ENCODE measurements at places on chromosomes 4 and X.

DNA sequence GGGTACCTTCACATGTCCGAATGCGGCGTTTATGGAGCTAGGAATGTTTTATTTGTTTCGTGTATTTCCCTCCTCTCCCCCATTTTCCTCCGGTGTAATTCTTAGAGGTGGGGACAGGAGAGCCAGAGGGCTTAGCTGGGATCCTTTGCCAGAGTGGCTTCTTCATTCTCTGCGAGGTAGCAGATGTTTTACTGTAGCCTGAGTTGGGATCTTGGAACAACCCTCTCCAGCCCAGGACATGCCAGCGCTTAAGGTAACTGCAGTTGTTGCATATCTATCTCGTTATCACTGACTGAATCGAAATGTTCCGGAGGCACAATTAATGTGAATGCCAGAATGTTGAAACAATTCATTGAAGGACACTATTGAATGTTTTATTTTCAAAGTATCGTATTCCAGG lies 59.0 kb upstream of the DYNLT3 start:
- DNase-seq: no peak

DNA sequence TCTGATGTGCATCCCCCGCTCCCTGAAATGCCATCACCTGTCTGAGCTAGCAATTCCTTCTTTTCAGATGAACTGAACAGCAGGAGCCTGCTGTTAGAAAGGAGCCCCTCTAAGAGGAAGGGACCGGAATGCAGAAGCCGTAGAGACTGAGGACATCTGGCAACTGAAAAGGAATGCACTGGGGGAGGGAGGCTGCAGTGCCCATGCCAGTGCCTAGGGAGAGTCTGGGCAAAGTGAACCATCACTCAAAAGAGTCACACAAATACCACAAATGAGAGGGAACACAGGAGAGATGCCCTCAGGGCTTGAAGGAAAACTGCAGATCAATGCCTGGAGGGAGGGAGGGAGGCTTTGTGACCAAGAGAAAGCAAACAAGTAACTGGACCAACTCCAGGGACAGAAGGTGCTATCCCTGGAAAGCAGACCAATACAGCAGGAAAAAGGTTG lies 93.9 kb upstream of the CBR4 start:
- DNase-seq: no peak

DNA sequence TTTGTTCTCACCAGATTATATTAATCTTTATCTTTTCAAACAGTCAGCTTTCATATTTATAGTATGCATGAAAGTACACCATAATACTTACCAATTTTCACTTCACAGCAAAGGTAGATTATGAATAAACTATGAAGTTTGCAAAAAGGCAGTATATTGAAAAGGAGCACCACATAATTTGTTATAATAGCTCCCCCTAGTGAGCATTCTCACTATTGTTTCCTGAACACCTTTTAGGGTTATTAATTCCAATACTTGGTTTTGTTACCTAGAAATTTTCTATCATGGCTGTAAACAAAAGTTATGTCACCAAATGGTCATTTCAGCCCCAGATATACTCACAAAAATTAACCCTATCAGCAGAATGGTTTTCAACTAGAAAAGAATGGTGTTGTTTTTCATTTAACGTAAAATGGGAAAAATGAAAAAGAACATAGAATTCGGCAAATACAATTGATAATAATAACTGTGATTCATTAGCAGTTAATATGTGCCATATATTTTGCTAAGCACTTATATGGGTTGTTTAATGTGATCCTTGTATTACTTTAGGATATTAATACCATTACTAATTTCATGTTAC lies 30.2 kb upstream of the NKX6-1 start:
- DNase-seq: no peak

DNA sequence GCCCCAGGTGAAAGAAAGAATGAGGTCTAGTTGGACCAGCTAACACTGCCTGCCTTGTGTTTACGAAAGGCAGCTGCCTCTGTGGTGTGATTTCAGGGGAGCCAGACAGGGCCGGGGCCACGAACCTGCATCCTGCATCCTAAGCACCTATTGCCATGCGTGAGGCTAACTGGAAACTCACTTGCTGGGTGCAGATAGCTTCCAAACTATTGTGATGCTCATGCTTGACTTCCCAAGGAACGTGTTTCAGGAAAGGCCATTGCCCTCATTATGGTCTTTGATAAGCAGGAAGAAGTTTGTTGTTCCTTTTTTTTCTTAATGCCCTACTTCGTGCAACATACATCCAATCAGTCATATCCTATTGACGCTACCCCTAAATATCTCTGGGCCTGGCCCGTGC lies 2.3 kb upstream of the IRF2 start:
- no peak for DNase-seq

- DNase-seq: no peak
Observed at GRCh38 chr4:90845777-90846176, 718.6 kb downstream of the CCSER1 start.

DNA sequence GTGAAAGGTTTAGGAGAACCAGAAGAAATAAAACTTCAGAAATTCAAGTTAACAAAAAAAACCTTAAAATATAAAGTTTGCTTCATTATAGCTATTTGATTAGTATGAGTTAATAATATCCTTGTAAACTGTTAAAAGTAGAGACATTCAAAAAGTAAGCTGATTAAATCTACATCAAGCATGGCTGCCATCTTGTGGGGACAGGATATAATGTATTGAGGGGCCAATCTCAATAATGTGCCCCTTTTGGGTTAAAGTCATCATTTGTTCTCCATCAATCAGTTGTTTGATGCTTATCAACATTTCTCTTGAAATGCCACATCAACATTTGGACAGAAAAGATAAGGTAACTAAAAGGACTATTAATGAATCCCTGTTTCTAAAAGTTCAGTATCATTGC lies 4.6 kb upstream of the GRID2 start:
- DNase-seq: no peak

- no peak for DNase-seq
Observed at GRCh38 chr4:14184265-14184664, 556.7 kb upstream of the BOD1L1 start.

- no peak for DNase-seq
Observed at GRCh38 chr4:100948911-100949310, 398.4 kb downstream of the PPP3CA start.

DNA sequence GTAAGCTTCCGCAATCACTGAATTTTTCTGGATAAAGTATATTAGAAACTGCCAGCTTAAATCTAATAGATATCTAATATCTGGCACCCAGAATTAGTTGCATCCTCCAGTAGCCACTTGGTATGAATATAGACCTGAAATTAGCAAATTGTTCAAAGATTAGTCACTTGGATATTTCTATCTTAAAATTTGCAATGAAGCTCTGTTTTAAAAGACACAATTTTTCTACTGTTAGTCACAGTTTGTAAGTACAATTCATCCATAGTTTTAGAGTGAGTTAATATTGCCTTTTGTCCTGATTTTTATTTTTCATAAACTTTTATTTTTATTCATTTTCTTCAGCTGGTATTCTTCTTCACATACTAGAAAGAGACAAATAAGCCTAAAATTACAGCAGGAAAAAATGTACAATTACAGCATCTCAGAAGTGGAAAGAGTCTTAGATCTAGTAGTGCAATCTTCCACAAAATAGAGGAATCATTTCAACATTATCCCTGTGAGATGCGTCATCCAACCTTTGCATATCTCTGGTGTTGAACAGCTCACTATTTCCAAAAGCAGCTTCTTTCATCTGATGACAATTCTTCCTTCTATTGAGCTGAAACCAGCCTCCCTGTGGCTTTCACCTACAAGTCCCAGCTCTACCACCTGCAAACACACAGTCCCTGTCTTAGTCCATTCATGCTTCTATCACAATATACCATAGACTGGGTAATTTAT lies 190.0 kb upstream of the AR start:
- no peak for DNase-seq

DNA sequence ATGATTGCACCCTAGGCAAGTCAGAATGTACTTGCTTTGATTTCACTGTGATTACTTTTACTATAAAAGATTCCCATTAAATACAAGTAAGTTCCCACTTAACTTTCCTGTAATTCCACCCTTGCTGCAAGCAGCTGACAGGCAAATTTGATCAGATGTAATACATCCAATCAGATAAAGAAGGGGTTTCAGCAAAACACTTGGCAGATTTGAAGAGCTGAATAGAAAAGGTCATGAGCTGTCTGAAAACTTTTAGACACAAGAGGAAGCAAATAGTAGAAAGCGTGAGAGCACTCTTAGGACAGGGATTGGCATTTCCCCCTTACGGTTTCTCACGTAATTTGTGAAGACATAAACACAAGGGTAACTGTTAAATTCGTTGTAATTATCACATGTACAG lies 22.8 kb downstream of the HSD17B13 start:
- no peak for DNase-seq

DNA sequence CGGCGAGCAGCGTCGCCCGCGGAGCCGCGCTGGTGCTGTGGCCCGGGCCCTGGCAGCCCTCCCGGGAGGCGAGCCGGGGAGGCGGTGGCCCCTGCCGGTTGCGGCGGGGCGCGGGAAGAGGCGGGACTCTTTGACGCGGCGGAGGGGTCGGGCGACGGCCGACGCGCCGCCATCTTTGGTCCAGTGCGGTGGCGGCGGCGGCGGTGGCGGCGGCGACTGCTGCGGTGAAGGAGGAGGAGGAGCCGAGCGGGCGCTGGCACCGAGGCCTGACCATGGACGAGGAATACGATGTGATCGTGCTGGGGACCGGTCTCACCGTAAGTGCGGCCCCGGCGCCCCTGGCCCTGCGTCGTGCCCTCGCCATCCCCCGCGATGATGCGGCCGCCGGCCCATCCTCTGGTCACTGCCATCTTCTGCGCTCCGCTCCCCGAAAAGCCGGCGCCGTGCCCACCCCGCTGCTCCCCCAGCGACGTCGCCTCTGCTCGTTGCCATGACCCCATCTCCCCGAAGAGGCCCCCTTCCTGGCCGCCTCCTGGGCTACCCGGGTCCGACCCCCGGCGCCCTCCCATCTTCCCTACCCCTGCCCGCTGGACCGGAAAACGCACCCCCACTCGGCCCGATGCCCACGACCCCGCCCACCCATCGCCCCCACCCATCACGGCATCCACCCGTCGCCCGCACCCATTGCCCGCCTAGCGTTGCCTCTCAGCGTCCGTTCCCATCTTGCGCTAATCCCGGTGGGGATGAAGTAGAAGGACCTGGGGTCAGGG lies at the start of gene GDI1:
TSS of gene GDI1 (plus strand) at position 172 of the 770 bp plus-strand sequence. CDS start at position 273, 101 bp downstream.
- DNase-seq: no peak

- no peak for DNase-seq
Observed at GRCh38 chr4:27176400-27176799, 315.8 kb downstream of the STIM2 start.

DNA sequence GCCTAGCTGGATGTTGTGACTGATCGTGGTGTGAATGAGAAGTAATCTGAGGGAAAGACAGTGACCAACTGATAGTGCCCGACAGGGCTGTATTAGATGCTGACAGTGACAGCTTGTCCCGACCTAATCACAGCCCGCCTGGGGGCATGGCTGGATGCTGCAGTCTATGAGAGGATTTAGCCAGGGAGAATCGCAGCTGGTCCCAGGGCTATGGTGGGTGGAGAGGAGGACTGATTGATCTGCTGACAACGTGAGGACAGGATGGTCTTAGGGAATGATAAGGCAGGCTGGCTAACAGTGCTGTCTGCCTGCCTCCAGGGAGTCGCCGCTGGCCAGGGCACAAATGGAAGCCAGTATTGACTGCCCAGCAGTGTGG lies 621 bp upstream of the SUV39H1 start:
- no peak for DNase-seq

- DNase-seq: no peak
Observed at GRCh38 chr4:48290146-48290772, 20.6 kb upstream of the TEC start.

DNA sequence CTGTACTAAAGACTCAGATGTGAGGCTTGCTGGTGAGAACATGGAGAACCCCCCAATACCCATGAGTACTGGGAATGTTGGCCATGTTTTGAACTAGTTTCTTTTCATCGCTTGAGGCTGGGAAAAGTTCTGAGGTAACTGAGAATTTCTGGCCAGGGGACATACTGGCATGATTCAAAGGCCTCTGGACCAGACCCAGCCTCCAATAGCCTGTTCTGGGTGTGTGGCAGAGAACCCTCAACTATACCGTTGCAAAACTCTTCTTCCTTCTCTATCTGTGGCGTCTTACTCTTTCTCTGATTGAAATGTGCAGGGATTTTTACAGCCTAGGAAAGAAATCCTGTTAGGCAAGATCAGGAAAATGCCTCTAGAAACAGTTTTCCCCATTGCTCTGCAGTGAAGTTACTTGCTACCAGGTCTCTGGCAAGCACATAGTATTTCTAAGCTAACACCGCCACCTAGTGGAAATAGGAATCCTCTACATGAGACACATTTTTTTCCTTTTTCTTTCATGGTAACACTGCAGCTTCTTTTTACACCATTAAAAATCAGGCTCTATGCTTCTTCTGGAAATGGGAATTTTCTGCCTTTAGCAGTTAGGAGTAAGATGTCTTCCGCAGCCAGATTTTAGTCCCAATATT lies 170.7 kb upstream of the ZCCHC13 start:
- no peak for DNase-seq

DNA sequence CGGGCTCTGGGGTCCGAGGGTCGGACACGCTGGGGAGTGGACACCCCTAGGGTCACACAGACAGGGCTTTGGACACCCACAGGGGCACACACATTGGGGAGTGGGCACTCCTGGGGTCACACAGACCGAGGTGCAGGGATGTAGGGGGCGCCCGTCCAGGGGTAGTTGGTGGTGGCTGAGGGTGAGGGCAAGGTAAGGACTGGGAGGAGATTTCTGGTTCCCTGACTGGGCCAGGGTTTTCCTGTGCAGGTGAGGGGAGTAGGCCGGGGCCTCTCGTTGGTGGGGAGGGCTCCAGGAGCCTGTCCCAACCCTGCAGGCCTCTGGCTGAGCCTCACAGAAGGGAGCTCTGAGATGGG lies 21.9 kb upstream of the WDR45 start:
- no peak for DNase-seq

DNA sequence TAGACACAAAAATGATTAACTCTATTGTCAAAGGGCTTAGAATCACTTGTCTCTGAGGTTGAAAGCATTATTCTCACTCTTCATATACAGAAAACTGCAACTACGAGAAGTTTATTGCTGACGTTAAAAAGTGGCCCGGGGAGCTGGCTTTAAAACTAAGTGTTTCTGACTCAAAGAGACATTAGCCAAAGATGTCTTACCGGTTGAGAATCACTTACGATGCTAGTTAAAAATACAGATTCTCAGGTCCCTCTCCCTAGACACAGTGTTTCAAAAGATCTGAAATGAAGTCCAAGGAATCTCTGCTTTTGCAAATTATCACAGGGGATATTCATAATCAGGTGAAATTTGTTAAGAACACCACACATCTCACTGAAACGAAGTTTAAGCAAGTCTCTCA lies 1.2 kb downstream of the GNPDA2 start:
- DNase-seq: no peak

DNA sequence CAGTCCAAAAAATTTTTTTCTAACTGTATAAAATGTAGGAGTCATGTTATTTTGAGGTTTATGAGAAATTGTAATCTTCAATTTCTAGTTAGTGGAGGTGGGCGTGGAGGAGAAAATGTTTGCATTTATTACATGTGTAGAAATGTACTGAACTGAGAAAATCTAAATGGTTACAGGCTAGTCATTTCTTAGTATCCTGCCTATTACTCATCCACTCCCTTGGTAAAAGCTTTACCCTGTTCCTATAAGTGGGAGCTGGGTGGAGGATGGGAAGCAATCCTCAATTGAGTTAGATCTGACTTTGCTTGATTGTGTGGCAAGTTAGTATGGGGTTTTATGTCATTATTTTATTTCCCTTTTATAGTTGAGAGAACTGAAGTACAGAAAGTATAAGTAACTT lies 73.8 kb downstream of the POLA1 start:
- DNase-seq: no peak

- DNase-seq: no peak
Observed at GRCh38 chrX:48511560-48511959, 2.8 kb downstream of the PORCN start.

GRCh38 chr4:144666539-144667175 lies 20.7 kb downstream of the HHIP start:
- no peak for DNase-seq

GRCh38 chr4:186693159-186693815 lies 30.4 kb downstream of the FAT1 start:
- DNase-seq: no peak
